NCI-H526 treated with DMSO at 0.1 percent for 48 hours (cell line): ENCODE measurements at places on chromosomes 12 and 14.

DNA sequence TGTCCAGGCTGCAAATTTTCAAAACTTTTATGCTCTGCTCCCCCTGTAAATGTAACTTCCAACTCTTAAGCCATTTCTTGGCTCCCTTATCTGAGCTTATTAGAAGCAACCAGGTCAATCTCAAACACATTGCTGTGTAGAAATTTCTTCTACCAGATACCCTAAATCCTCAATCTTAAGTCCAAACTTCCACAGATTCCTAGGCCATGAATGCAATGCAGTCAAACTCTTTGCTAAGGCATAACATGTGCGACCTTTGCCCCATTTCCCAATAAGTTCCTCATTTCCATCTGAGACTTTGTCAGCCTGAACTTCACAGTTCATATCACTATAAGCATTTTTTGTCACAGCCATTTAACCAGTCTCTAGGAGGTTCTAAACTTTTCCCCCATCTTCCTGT, 64.5 kb downstream of the TMTC3 start:
- DNase-seq: no peak

DNA sequence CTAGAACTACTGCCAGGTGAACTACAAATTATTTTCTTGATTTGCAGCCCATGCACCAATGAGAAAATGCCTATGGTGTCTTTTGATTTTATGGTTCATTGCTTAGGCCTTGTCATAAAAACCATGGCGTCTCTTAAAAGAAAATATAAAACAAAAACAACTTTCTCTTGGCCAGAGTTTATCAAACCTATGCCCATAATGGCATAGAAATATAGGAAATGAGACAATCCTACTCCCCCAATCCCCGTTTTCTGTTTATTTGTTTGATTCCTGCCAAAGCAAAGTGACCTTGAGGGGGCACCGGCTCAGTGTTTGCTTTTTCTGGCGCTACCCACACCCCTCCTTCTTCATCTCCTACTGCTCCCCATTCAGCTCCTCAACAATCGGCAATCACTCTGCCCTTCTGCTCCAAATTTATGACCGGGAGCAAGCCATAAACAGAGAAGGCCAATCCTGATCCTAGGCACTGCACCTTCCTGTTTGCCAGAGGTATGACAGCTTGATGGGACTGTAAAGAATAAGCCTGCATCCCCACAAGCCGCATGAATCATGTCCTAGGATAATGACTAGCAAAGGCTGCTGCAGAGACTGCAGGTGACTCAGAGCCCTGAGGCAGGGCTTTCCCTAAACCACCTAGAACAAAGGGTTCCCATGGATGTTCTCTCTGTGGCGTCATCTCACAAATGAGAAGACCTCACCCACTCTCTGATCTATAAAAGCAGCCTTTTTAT, 874.9 kb downstream of the NRXN3 start:
- DNase-seq: no peak

DNA sequence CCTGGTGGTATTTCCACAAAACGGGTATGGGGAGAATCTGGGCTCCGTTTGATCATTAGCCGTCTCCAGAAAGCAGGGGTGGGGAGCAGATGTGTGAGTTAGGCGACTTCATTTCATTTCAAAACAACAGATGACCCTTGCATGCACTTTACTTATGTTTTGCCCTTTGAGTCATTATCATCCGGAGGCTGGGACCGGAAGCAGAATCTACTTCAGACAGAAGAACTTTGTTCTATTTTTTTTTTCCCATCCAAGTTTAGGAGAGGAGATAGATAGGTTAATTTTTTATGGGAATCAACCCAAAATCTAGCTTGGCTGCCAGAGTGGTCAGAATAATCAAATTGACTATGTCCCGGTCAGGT, 31.3 kb upstream of the CMAS start:
- DNase-seq: no peak

DNA sequence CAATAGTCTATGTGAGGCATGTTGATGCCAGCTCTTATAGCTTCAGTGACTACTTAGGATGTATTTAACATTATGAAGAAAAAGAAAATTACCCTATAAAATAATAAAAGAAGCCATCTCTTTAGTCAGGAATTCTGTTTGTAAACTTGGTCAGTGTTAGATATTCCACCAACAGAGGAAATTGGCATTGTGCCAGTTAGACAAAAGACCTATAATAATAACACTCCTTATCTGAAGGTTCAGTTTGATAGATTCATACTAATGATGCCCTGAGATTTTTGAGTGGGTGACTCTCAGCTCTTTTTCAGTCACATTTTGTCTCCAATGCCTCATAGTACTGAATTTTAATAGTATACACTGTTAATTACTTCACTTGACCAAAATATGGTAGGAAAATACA, 6.6 kb downstream of the SYT10 start:
- DNase-seq: no peak

GRCh38 chr12:31929027-31929526, 30.1 kb upstream of the RESF1 start:
- DNase-seq: no peak

DNA sequence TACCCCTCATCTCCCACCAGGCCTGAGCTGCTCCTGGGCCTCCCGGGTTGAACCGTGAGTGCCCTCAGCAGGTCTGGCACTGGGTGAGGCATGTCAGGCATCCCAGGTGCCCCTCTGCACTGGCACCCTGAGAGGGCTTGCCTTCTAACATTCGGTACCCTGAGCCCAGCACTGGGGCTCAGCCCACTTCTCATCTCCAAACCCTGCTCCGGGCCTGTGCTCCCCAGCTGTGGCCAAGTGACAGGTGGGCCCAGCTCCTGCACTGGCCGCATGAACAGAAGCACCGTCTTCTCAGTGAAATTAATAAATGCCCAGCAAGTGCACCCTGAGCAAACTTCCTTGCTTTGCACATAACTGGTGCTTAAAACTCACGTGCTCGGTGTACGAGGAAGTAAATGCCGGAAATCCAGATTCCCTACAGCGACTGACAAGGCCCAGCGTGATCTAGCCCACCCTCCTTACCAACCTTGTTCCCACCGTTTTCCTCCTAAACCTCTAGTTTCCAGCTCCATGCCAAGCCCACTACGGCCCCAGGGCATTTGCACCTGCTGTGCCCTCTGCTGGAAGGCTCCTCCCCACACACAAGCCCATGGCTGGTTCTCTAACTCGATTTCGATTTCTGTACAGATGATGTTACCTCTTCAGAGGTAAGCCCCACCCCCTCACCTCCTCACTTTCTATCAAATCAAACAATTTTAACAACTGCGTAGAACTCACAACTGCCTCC, 115.2 kb upstream of the NCOR2 start:
- DNase-seq: no peak

- no peak for DNase-seq
These were observed 67.2 kb upstream of the PLEKHG3 start for GRCh38 chr14:64636980-64637429.

GRCh38 chr14:50047274-50047676, 69.1 kb downstream of the VCPKMT start:
- DNase-seq: no peak

DNA sequence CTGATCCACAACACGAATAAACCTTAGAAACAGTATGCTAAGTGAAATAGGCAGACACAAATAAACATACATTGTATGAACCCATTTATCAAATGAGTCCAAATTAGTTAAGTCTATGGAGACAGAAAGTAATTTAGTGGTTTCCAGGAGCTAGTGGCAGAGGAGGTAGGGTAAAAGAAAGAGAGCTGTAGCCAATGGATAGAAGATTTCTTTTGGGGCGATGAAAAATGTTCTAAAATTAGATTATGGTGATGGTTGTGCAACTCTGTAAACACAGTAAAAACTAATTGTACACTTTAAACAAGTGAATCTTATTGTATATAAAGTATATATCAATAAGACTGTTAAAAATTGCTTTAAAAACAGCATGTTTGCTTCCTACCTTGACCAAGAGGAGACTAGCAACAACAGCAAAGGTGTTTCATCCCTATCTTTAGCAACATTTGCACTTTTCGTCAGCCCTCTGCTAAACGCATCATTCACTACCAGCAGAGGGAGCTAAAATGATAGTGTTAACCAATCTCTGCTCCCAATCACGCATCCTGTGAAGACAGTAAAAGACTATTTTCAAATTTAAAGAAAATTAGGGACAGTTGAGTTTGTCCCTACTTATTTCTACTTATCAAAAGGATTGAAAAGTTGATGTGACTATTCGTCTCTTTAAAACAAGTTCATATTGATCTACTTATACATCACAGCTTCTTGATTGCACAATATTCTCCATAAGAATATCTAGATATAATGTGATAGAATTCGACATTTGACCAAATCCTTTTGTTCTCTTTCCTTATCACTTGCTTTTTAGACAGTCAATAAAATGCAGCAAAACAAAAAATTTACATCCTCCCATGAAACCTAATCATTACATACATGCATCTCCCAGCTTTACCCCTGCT, 24.0 kb upstream of the LGR5 start:
- peak; percentile 18 for DNase-seq

GRCh38 chr14:23450379-23450778, 14.9 kb upstream of the MYH7 start:
- DNase-seq: no peak

DNA sequence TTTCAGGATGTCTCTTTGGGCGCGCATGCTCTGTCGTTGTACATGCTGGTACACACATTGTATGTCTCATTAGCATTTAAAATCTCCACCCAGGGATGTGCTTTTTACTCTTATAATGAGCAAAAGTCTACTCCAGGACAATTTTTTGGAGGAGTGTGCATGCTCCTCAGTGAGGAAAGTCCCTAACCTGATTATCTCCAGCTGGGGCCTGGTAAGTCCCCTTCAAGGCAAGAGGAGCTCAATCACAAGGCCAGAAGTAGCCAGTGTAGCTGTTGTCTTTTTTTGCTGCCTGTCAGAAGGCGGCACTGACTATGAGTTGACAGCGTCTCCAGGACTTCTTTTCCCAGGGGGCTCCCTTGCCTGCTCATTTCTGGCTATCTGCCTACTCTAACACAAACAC, 218.3 kb upstream of the CNTN1 start:
- DNase-seq: no peak

GRCh38 chr12:39619316-39619659, 315 bp downstream of the ABCD2 start:
- DNase-seq: peak; percentile 54

DNA sequence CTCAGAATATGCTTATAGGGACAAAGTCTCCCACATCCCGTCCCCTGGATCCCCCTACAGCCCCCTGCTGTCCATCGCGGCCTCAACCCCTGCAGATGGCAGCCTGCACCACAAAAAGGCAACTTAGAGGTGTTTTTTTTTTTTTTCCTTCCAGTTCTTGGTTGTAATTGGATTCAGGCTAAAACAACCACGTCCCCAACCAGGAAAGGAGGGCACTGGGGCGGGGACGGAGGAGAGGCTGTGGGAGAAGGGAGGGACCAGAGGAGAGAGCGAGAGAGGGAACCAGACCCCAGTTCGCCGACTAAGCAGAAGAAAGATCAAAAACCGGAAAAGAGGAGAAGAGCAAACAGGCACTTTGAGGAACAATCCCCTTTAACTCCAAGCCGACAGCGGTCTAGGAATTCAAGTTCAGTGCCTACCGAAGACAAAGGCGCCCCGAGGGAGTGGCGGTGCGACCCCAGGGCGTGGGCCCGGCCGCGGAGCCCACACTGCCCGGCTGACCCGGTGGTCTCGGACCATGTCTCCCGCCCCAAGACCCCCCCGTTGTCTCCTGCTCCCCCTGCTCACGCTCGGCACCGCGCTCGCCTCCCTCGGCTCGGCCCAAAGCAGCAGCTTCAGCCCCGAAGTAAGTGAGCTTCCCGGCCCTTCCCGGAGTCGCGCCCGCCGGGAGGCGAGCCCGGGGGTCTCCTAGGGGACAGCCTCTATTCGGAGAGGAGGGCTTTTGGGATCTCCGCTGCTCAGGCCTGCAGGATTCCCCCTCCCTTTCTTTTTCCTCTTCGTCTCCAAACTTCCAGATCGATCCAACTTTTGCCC, at the start of gene MMP14:
MMP14 (plus strand) TSS at position 285 of the 813 bp plus-strand sequence; CDS start at position 518, 233 bp downstream.
- no peak for DNase-seq

GRCh38 chr12:109736552-109737108, 23.0 kb downstream of the FAM222A start:
- no peak for DNase-seq

GRCh38 chr12:122001466-122002209, 20.0 kb upstream of the BCL7A start:
- DNase-seq: peak; percentile 83

GRCh38 chr12:130563323-130563722, 152.8 kb downstream of the RIMBP2 start:
- no peak for DNase-seq

GRCh38 chr12:7571257-7571656, 67.7 kb upstream of the CD163 start:
- DNase-seq: no peak
